Lung microvascular endothelial cell (primary cell): ENCODE measurements at places on chromosomes 11 and 22. TPM values are rescaled to one million over a fixed set of nuclear protein-coding genes. Genes with fewer than 3 reads are reported as not detected.

NXPE4 gene
- not detected in 2 replicates for total RNA-seq

PEX16 gene
- total RNA-seq, result 31.4 and 32.9 TPM in 2 replicates

GRCh38 chr11:86294026-86294425, 8.0 kb upstream of the HIKESHI start:
- no peak for DNase-seq

DNA sequence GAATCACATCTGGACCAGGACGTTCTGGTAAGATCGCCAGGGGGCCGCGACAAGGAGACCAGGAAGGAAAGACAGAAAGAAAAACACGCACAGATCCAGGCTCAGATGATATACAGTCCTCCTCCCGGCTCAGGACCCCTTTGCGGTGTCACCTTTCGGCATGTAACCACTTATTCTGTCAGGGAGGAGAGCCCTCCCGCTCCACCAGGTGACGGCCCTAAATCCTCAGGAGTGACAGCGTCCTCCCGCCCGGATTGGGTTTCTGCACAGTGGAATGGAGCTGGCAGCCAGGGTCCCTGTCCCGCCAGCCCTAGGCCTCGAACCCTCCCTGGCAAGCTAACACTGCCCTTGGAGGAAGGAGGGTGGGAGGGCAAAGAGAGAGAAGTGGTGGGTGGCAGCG, 24.3 kb upstream of the KCNQ1OT1 start:
- DNase-seq, result no peak

DNA sequence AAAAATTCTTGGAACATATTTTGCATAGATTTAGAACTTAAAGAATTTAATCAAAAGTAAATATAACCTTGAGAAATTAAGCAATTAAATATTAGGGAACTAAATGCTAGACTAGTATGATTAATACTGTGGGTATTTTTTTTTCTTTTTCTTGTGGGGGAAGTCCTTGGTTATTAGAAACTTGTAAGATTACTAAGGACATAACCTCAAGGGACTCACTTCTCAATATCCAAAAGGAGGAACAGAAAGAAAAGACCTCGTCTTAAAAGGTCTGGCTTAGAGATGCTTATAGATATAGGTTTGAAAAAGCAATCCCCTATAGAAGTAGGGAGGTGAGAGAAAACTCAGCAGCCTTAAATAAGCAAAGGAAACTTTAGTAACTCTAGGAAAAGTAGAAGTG, 368.5 kb downstream of the INSC start:
- no peak for DNase-seq

GRCh38 chr11:125250318-125251213, 86.0 kb downstream of the PKNOX2 start:
- DNase-seq, result no peak

DNA sequence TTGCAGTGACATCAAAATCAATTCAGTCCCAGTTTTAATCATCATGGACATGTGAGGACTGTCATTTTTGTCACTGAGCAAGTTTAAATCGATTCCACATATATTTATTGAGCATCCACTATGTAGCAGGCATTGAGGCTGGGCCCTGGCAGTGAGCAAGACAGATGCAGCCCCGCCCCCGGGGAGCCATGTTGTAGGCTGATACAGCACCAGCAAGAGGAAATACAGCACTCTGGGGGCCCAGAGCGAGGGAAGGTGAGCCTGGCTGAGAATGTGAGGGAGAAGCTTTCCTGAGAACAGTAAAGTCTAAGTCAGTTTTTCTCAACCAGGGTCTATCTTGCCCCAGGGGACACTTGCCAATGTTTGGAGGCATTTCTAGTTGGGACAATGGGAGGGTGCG, 108.6 kb upstream of the ASPHD2 start:
- no peak for DNase-seq
